Activated CD4-positive, CD25-positive, alpha-beta regulatory T cell (primary cell): ENCODE measurements at places on chromosomes 11 and 22.

- DNase-seq, result no peak
Observed at GRCh38 chr11:102014756-102015155, 32.5 kb upstream of the CFAP300 start.

- DNase-seq, result no peak
Observed at GRCh38 chr22:46405901-46406300, 70.4 kb downstream of the TRMU start.

GRCh38 chr11:130480711-130481140 is 32.3 kb downstream of the ADAMTS15 start:
- DNase-seq, result no peak

GRCh38 chr11:116960930-116961329 is 123.5 kb upstream of the APOA1 start:
- no peak for DNase-seq

- no peak for DNase-seq
Observed at GRCh38 chr11:61274084-61274483, 21.0 kb downstream of the VWCE start.

- DNase-seq, result no peak
Observed at GRCh38 chr11:57512646-57513451, 2.7 kb downstream of the SLC43A1 start.

GRCh38 chr22:18042685-18043084 is 18.3 kb upstream of the MICAL3 start:
- no peak for DNase-seq

DNA sequence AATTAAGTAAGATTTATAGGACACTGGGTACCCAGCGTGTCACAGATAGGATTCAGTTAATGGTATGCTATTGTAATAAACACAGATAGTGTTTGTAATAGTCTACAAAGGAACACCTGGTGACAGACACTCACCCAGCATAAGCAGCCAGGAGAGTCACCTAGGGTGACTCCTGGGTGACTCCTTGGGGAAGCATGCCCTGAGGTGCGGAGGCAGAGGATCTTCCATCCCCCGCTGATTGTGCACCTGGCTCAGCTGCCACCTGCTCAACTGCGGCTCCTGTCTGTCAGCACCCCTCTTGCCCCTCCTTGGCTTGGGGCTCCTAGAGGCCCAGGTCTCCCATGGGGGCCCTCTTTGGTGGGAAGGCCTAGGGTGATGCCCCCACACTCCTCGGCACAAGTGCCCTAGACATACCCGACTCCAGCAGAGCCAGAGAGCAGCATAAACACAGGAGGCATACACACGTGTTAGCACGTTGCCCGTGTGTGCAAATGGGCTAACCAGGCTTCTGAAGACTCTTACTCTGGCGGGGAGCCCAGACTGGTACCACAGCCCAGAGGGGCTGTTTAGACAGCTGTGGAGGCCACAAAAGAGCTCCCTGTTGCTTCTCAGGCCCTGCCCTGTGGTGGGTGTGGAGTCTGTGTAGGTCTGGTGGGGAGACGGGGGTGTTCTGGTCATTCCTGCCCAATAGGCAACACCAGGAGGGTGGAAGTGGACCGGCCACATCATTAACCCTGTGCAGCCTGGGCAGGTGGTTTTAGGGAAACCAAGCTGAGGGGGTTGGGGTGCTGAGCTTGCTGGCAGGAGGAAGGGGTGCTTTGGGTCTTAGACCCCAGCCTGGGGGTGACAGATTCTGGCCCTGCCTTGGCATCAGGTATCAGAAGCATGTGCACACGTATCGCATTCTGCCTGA is 3.0 kb downstream of the INPPL1 start:
- no peak for DNase-seq

DNA sequence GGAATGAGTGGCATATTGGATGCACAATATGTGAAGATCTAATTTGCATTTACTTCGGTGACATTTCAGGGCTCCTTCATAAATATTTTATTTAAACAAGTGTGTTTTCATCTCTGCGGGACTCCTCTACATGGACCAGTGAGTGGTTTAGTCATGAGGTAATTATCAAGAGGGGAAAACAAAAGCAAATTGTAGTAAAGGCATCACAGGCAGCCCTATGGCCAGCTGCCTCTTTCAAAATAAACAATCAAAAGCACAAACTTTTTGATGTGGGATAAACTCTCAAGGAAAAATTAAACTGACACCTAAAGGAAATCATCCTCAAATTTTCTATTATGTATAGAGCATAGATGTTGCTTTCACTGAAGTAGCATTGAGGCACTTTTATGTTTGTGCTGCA is 6.0 kb downstream of the SYT9 start:
- DNase-seq, result no peak

- no peak for DNase-seq
Observed at GRCh38 chr11:73213196-73214143, 4.6 kb upstream of the P2RY2 start.

- DNase-seq, result no peak
Observed at GRCh38 chr11:71247551-71248250, 4.7 kb downstream of the SHANK2 start.

- DNase-seq, result no peak
Observed at GRCh38 chr22:31628969-31629708, 32.9 kb downstream of the PISD start.

GRCh38 chr11:125929445-125930075 is 16.3 kb upstream of the VSIG10L2 start:
- no peak for DNase-seq

- no peak for DNase-seq
Observed at GRCh38 chr22:42364604-42365110, 67.5 kb downstream of the NFAM1 start.

GRCh38 chr11:17812091-17812864 is 77.7 kb downstream of the KCNC1 start:
- no peak for DNase-seq

DNA sequence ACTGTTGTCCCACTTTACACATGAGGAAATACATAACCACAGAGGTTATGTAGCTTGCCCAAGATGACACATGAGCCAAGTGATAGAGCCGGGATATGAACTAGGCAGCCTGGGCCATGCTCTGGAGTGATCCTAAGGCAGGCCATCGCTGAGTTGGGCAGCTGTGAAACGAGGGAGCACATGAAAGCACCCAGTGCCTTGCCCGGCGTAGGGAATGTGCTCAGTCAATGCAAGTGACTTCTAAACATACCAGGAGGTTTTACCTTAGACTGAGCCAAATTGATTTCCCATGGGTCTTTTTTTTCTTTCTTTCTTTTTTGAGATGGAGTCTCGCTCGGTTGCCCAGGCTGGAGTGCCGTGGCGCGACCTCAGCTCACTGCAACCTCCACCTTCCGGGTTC is 10.5 kb downstream of the GRIK4 start:
- DNase-seq, result no peak

GRCh38 chr11:13054278-13054677 is 45.2 kb downstream of the RASSF10 start:
- DNase-seq, result no peak

GRCh38 chr11:63958008-63958407 is 16.4 kb upstream of the COX8A start:
- DNase-seq, result no peak

DNA sequence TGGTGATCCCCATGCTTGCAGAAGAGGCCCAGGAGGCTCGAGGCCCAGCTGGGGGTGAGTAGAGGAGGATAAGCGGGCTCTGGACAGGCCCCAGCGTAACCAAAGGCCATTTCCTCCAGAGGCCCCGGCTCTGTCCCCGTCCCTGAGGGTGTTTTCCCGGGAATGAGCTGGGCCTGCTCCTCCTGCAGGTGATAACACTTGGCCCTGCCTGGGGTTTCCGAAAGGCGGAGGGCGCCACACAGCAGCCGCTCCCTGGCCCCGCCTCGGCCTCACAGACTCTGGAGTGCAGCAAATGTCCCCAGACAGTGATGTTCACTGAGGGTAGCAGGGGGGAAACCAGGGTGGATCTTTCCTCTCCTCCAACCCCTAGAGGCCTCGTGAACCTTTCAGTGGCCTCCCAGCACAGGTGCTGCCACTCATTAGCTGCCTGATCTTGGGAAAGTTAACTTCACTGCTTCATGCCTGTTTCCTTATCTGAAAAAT is 10.5 kb upstream of the MGAT3 start:
- no peak for DNase-seq

DNA sequence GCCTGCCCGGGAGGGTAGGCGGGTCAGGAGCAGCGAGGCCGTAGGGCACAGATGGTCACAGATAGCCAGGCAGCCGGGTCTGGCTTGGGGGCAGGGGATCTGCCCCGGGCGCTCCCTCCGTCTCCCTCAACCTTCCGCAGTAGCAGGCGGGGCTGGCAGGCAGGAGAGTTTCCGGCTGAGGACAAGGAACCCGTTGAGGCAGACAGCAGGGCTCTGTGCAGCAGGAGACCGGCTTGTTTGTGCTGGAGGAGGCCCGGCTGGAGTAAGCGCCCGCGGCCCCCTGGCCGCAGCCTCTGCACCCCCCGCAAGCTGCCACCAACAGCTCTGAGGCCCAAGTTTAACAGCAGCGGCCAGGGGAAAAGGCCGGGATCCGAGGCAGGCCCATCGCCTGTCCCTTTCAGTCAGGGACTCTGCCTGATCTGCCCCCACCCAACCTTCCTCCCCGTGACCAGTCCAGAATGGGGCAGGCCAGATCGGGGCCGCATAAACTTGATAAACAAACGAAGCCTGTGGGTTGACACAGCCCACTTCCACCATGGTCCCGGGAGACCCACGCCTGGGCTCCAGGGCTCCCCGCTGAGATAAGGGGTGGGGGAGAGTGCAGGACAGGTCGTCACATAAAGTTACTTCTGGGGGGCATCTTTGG is 13.6 kb downstream of the SCARF2 start:
- DNase-seq, result no peak

DNA sequence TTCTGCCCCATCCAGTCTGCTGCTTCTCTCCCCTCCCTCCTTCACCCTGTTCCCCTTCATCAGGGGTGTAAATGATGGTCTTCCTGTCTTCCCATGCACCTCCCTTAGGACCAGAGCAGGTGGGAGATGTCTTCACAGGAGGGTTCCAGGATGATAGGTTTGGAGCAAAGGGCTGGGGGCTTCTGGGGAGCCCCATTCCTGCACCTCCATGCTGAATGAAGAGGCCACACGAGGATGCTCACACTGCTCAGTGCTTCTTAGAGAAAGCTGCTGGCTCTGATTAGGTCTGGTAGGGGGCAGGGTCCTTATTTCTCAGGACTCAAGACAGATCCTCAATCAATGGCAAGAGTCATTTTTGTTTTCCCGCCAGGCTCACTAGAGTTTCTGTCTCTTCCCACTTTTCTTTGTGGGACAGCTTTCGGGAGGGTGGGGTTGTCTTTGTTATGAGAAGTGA is 41.1 kb downstream of the BCR start:
- DNase-seq, result no peak

- DNase-seq, result no peak
Observed at GRCh38 chr11:95751515-95751914, 38.1 kb downstream of the FAM76B start.

DNA sequence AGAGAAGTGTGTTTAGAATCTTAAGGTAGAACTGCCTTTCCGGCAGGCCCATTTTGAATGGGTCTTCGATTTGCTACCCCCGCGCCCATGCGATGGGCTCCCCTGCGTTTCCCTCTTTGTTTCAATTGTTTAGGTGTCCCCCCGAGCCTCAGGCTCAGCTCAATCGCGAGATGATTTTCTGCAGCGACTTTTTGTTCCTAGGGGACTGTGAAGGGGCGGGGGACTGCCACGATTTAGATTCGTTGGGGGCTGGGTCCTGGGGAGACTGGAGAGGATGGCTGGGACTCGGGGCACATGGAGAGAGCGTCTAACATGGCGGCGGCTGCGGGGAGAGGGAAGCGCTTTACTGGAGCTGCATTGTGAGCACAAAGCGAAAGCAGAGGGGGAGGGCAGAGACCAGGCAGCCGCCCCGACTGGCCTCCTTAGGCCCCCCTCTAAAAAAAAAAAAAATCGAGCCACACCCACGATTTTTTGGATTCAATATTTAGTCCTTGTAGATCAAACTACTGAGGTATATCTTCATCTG is 1.7 kb downstream of the CAPRIN1 start:
- peak; percentile 61 for DNase-seq

DNA sequence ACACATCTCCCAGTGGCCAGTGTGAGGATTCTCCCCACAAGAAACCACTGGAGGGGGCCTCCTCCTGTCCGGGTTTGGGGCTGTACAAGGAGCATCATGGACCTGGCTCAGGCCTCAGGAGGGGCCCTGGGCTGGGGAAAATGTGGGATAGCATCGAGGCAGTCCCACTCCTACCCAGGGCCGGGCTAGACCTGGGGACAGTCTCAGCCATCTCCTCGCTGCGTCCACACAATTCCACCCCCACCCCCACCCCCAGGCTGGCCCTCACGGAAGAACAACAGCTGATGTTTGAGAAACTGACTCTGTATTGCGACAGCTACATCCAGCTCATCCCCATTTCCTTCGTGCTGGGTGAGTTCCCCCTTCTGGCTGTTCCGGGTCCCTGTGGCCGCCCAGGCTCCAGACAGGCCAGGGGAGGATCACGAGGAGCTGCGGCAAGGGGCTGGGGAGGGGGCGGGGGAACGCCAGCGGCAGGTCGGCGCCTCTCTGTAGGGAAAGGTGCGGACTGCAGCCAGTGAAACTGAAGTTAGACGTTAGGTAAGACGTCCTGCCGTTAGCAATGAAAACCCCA is 4.8 kb downstream of the BEST1 start:
- no peak for DNase-seq

- DNase-seq, result no peak
Observed at GRCh38 chr11:324156-324555, 3.5 kb upstream of the IFITM3 start.

DNA sequence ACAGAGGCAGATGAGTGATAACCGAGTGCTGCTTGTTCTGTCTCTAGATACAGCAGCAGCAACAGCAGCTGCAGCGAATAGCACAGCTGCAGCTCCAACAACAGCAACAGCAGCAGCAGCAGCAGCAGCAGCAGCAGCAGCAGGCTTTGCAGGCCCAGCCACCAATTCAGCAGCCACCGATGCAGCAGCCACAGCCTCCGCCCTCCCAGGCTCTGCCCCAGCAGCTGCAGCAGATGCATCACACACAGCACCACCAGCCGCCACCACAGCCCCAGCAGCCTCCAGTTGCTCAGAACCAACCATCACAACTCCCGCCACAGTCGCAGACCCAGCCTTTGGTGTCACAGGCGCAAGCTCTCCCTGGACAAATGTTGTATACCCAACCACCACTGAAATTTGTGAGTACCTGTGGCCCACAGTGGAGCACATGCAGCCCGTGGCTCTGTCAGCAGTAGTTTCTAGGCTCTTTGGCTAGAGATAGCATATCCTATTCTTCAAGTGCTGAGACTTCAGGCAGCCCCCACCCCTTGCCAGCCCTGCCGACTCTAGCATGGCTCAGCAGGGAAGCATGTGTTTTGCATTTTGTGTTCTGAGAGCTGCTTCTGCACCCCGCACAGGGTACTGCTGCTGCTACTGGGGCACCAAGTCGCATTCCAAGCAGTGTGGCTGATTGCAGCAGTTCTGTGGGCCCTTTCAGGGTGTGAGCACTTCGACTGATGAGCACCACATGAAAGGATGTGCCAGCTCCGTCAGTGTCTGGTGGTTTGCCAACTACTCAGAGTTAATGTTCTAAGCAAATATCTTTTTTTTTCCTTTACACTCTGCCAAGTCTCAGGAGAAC is 59.2 kb downstream of the MED15 start:
- DNase-seq, result peak; percentile 42

GRCh38 chr22:46072110-46072881 is 78.0 kb upstream of the PPARA start:
- DNase-seq, result no peak

GRCh38 chr11:125335106-125335505 is 161.0 kb downstream of the FEZ1 start:
- no peak for DNase-seq
